Occipital lobe (tissue), 3 donors: ENCODE measurements at places on chromosomes 2 and 18. TPM values are rescaled to one million over a fixed set of nuclear protein-coding genes. Genes with fewer than 3 reads are reported as not detected.

The STON1 gene
- 9.4 TPM for total RNA-seq

The ZC3H8 gene
- 26.0 TPM for total RNA-seq

The TLX2 gene
- total RNA-seq = not detected

The SERPINB12 gene
- total RNA-seq = not detected

The FIGN gene
- total RNA-seq = 3.4 TPM

The CLK1 gene
- total RNA-seq = 244 TPM

The QPCT gene
- 5.9 TPM for total RNA-seq

The PCARE gene
- total RNA-seq = under 0.01 TPM

The GPR35 gene
- total RNA-seq = 0.31 TPM

The ALPG gene
- total RNA-seq = not detected

The GALR1 gene
- 0.16 TPM for total RNA-seq

The OST4 gene
- 132 TPM for total RNA-seq

The PJVK gene
- total RNA-seq = 5.0 TPM

The EFR3B gene
- 47.1 TPM for total RNA-seq

The IL36A gene
- total RNA-seq = not detected

The LOXL3 gene
- 16.1 TPM for total RNA-seq

The PROKR1 gene
- 2.0 TPM for total RNA-seq

The UXS1 gene
- 98.6 TPM for total RNA-seq

The DNAH7 gene
- 16.5 TPM for total RNA-seq

The CENPA gene
- total RNA-seq = 1.9 TPM

The PLB1 gene
- 2.3 TPM for total RNA-seq
